ENCODE measurements at places on chromosomes 5 and 9. TPM values are rescaled to one million over a fixed set of nuclear protein-coding genes. Genes with fewer than 3 reads are reported as not detected.

DNA sequence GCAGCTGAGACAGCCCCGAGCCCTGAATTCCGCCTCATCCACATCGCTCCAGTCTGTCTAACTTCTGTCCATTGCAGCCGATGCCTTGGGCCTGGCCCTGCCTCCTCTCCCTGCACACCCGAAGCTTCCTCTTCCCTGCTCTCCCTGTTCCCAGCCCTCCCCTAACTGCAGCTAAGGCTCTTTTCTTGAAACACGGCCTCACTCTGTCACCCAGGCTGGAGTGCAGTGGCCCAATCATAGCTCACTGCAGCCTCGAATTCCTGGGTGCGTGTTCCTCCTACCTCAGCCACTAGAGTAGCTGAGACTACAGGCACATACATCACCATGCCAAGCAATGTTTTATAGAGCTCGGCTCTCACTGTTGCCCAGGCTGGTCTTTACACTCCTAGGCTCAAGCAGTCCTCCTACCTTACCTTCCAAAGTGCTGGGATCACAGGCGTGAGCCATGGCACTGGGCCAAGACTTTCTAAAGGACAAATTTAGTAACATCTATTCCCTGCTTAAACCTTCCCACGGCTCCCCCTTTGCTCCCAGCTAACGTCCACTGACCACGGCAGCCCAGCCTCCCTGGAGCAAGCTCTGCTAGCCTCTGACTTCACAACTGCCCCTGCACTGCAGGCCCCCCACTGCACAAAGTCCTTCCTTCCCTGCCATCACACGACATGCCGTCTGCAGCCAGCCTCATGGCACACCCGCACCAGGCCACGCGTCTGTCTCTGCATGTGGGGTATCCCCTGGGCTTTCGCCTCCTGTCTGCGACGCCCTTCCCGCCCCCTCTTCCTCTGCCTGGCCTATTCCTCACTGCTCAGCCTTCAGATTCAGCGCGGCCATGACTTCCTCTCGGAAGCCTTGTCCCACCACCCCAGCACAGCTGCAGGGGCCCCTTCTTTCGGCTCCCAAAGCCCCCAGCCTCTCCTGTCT lies 28.6 kb downstream of the LAMC3 start:
- H3K36me3 ChIP-seq: no peaks in the 10 kb centered on the region
- no peak for DNase-seq
- no peak overlapping the region for H3K4me3 ChIP-seq
- peaks cover 3% of the 10 kb centered on the region for H3K27me3 ChIP-seq

DNA sequence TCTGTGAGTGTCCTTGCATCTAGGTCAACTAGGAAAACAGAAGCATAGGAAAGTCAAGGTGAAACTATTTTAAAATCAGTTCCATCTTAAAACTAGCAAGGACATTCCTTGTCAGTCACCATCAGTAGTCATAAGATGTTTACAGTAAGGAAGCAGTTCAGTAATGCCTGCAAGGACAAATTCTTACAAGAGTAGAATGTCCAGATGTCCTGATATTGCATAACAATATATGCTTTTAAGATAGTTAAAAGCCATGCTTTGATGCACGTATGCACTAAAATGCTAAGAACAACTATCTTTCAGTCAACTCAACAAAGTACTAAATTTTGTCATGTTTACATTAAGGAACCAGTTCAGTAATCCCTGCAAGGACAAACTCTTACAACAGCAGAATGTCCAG lies 11.3 kb upstream of the SVEP1 start:
- no peaks in the 10 kb centered on the region for H3K27me3 ChIP-seq
- no peaks in the 10 kb centered on the region for H3K4me1 ChIP-seq
- no peak overlapping the region for H3K4me3 ChIP-seq
- no peaks in the 10 kb centered on the region for H3K36me3 ChIP-seq
- no peak for DNase-seq

DNA sequence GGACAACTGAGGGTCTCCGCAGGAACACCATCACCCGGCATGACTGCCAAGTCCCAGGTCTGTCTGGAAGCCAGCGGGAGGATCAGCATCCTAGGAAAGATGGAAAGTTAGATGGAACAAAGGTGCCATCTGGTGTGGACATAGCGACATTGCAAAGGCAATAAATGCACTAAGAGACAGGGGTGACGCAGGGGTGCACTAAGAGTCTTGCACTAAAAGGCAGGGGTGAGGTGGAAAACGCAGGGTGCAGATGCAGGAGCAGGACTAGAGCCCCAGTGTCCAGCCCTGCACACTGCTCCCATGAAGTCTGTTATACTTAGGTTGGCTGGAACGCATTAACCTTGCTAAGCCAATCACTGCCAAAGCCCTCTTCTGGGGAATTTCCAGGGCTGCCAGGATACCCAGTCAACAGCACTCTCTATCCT lies 15.5 kb downstream of the ATOX1 start:
- DNase-seq: no peak
- H3K36me3 ChIP-seq: peaks cover 21% of the 10 kb centered on the region
- H3K27me3 ChIP-seq: no peaks in the 10 kb centered on the region
- H3K4me1 ChIP-seq: peaks cover 36% of the 10 kb centered on the region
- no peak overlapping the region for H3K27ac ChIP-seq

DNA sequence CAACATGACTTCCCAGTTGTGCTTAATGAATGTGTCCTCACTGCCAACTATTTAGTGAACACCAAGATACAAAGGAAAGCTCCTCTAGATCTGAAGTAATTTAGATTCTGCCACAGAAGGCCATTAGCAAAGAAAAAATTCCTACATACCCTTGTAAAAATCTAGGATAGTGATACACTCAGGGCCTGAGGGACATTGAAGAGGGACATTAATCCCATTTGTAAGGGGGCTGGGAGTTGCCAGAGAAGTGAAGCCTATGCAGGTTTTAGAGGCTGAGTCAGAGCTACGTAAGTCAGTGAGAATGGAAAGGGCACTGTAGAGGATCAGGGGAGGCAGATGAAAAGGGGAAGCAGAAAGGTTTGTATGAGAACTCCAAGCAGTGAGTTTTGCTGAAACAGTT lies 286.9 kb upstream of the TARS1 start:
- no peak for DNase-seq
- no peaks in the 10 kb centered on the region for H3K4me1 ChIP-seq
- no peak overlapping the region for H3K4me3 ChIP-seq
- no peaks in the 10 kb centered on the region for H3K27me3 ChIP-seq

GRCh38 chr5:6342689-6343315 lies 35.5 kb downstream of the MED10 start:
- H3K27ac ChIP-seq: no peak overlapping the region
- H3K36me3 ChIP-seq: no peaks in the 10 kb centered on the region
- no peaks in the 10 kb centered on the region for H3K4me1 ChIP-seq
- H3K4me3 ChIP-seq: no peak overlapping the region
- no peak for DNase-seq

DNA sequence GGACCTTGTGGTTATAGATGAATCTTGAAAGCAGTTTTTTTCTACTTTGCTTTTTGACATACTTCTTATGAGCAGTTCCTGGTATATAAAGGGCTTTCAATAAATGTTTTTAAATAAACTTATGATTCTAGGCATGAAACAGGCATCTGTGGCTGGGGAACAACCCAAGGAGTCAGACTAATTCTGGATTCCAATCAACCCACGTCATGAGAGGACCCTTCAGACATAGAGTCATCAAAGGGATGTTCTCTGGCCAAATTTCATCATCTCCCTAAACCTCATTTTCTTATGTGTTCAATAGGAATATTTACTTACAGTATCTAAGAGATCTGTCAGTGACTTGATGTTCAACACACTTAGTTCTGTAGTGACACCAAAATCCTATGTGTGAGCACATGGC lies 243.8 kb upstream of the ZNF462 start:
- H3K27me3 ChIP-seq: no peaks in the 10 kb centered on the region
- no peaks in the 10 kb centered on the region for H3K36me3 ChIP-seq
- H3K4me1 ChIP-seq: no peaks in the 10 kb centered on the region
- no peak for DNase-seq
- no peak overlapping the region for H3K27ac ChIP-seq
- no peak overlapping the region for H3K4me3 ChIP-seq

DNA sequence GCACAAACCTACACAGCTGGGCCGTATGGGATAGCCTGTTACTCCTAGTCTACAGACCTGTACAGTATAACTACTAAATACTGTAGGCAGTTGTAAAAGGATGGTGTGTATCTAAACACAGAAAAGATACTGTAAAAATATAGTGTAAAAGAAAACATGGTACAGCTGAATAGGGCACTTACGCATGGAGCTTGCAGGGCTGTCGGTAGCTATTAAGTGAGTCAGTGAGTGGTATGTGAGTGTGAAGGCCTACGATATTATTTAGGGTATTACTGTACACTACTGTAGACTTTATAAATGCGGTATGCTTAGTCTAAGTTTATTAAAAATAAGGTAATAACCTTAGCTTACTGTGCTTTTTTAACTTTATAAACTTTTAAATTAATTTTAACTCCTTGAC lies 1.2 kb downstream of the ZCCHC9 start:
- peaks cover 52% of the 10 kb centered on the region for H3K4me1 ChIP-seq
- no peak for DNase-seq
- peak overlapping the region; percentile 93 for H3K27ac ChIP-seq
- peak overlapping the region; percentile 87 for H3K4me3 ChIP-seq
- H3K36me3 ChIP-seq: peaks cover 15% of the 10 kb centered on the region

- no peaks in the 10 kb centered on the region for H3K4me1 ChIP-seq
- no peak overlapping the region for H3K4me3 ChIP-seq
- no peaks in the 10 kb centered on the region for H3K27me3 ChIP-seq
- no peak for DNase-seq
Measured at GRCh38 chr9:3647652-3648051, 121.9 kb upstream of the RFX3 start.

Gene IL4
- total RNA-seq: 2.5 TPM

Gene CREB3
- total RNA-seq: 24.7 TPM

Gene AGPAT2
- total RNA-seq: 20.5 TPM

Gene FSTL4
- not detected for total RNA-seq

Data from activated CD8-positive, alpha-beta memory T cell treated with anti-CD3 and anti-CD28 coated beads, Interleukin-2, amount 10 ng/mL, durations not matched to agents 7 days and 5 days (primary cell).